CD4-positive, CD25-positive, alpha-beta regulatory T cell (primary cell): ENCODE measurements at places on chromosomes 11 and 22.

GRCh38 chr11:11973361-11973800 is 35.0 kb downstream of the DKK3 start:
- DNase-seq, result no peak

- DNase-seq, result no peak
Observed at GRCh38 chr11:76275446-76275845, 69.1 kb upstream of the WNT11 start.

GRCh38 chr11:90593099-90593498 is 370.2 kb upstream of the CHORDC1 start:
- no peak for DNase-seq

GRCh38 chr11:12683874-12684273 is 9.7 kb downstream of the TEAD1 start:
- DNase-seq, result no peak

DNA sequence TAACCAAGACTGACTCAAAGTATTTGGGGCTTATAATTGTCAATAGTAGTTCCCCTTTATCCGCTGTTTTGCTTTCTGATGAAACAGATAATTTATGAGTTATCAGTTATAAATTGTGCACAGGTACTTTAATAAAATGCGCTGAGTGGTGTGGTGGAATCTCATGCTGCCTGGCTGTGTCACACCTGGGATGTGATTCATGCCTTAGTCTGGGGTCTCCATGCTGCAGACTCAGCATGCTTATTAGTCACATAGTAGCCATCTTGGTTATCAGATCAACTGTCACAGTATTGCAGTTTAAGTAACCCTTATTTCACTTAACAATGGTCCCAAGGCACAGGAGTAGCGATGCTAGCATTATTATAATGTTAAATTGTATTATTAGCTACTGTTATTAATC is 995.2 kb downstream of the NTM start:
- no peak for DNase-seq

GRCh38 chr22:49913446-49913845 is 4.8 kb downstream of the ALG12 start:
- DNase-seq, result no peak

DNA sequence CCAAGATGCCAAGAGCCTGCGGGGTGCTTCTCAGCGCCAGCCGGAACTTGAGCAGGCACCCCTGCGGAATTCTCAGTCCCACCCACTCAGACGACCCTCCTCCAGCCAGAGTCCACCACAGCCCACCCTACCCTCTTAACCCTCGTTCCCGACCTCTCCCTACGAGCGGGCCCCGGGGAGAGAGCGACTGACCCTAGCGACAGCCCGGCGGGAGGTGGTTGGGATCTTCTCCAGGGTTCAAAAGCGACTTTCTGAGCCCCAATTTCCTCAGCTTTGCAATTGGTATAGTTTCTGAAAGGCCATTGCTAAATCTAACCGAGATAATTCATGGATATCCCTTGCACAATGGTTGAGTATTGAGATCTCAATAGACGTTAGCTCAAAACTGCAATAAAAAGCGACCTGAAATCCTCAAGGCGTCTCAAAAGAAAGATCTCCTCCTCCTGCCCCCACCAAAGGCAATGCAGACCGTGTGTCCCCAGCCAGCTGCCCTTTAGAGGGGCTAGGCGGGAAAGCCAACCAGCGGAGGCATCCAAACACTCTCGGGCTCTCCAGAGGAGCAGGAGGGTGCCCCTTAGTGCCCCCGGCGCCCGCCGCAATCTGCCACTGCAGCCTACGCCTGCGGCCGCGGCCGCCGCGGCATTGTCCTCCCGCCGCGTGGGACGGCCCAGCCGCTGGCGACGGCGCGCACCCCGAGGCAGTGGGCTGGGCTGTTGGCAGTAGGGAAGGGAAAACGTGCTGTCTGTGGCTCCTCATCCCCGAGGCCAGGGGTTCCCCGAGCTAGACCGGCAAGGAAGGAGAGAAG is 1.5 kb upstream of the SLC6A5 start:
- no peak for DNase-seq

DNA sequence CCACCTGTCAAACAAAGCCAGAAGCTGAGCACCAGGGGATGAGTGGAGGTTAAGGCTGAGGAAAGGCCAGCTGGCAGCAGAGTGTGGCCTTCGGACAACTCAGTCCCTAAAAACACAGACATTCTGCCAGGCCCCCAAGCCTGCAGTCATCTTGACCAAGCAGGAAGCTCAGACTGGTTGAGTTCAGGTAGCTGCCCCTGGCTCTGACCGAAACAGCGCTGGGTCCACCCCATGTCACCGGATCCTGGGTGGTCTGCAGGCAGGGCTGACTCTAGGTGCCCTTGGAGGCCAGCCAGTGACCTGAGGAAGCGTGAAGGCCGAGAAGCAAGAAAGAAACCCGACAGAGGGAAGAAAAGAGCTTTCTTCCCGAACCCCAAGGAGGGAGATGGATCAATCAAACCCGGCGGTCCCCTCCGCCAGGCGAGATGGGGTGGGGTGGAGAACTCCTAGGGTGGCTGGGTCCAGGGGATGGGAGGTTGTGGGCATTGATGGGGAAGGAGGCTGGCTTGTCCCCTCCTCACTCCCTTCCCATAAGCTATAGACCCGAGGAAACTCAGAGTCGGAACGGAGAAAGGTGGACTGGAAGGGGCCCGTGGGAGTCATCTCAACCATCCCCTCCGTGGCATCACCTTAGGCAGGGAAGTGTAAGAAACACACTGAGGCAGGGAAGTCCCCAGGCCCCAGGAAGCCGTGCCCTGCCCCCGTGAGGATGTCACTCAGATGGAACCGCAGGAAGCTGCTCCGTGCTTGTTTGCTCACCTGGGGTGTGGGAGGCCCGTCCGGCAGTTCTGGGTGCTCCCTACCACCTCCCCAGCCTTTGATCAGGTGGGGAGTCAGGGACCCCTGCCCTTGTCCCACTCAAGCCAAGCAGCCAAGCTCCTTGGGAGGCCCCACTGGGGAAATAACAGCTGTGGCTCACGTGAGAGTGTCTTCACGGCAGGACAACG is 11.7 kb downstream of the CXCR5 start:
- DNase-seq, result peak; percentile 52

- DNase-seq, result no peak
Observed at GRCh38 chr22:28310299-28310698, 369.3 kb downstream of the TTC28 start.

- DNase-seq, result no peak
Observed at GRCh38 chr11:125452125-125452470, 44.0 kb downstream of the FEZ1 start.
